Myometrial cell (primary cell): ENCODE measurements at places on chromosomes 12 and 14. TPM values are rescaled to one million over a fixed set of nuclear protein-coding genes. Genes with fewer than 3 reads are reported as not detected.

LYZ gene
- not detected in 2 replicates for total RNA-seq

DPPA3 gene
- not detected in 2 replicates for total RNA-seq

NFE2 gene
- total RNA-seq = 0.35 TPM in 1 of 2 replicates, not detected in the other

TSPAN8 gene
- not detected in 2 replicates for total RNA-seq

SLC17A8 gene
- 0.29 TPM in 1 of 2 replicates, not detected in the other for total RNA-seq

ADAMTS20 gene
- total RNA-seq = not detected in 2 replicates

SCAF11 gene
- total RNA-seq = 37.5 and 56.2 TPM in 2 replicates

VTI1B gene
- total RNA-seq = 39.9 and 46.1 TPM in 2 replicates

LMNTD1 gene
- total RNA-seq = 1.8 TPM in 1 of 2 replicates, not detected in the other

LMO3 gene
- 0.58 and 0.71 TPM in 2 replicates for total RNA-seq

RTL1 gene
- not detected in 2 replicates for total RNA-seq

KLRB1 gene
- not detected in 2 replicates for total RNA-seq

CLEC9A gene
- total RNA-seq = not detected in 2 replicates

HEATR5A gene
- total RNA-seq = 24.8 and 29.4 TPM in 2 replicates

NELL2 gene
- not detected in 2 replicates for total RNA-seq

PAPLN gene
- total RNA-seq = 5.2 and 8.3 TPM in 2 replicates

LUM gene
- total RNA-seq = 304 and 309 TPM in 2 replicates

LHX5 gene
- not detected in 2 replicates for total RNA-seq

SIX1 gene
- under 0.01 and 0.18 TPM in 2 replicates for total RNA-seq

MARCHF9 gene
- 0.71 and 3.7 TPM in 2 replicates for total RNA-seq

PRB2 gene
- total RNA-seq = not detected in 2 replicates

TAS2R7 gene
- total RNA-seq = not detected in 2 replicates

DPY19L2 gene
- total RNA-seq = 1.4 and 7.6 TPM in 2 replicates

SLC8A3 gene
- total RNA-seq = not detected in 2 replicates
